ENCODE measurements at places on chromosomes 1 and 21.

- no peak for DNase-seq
Measured at GRCh38 chr1:45051005-45051772, 39.1 kb downstream of the UROD start.

GRCh38 chr1:42422737-42423136, 33.1 kb downstream of the ZMYND12 start:
- no peak for DNase-seq

DNA sequence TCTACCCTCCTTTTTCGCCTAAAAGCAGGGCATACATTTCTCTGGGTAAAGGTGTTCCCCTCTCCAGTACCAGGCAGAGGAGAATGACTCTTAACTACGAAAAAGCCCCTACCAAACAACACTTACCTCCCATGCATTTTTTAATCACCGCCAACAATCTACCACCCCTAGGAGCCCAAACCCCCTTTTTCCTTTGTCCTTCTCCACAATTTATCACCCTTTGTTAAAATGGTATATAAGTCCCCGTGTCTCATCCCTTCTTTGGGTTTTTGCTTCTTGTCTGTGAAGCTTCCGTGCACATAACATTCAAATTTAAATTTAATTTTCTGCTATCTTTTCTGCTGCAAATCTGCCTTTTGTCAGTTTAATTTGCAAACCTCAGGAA, 27.6 kb upstream of the COL18A1 start:
- no peak for DNase-seq

DNA sequence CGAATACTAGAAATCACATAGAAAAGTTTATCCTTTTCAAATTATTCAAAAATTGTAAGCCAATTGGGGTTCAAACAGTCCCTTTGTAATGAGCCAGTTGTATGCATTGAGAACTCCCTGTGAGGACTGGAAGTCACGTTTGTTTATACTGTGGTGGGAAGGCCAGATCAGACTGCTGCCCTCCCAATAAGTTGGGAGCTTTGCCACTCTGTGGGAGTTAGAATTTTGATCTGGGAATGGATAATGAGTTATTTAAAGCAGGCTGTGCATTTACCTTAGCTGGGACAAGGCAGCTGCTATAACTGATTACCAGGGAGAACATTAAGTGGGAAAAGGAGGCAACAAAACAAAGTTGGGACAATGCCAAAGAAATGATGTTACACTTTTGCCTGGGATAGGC, 178.8 kb downstream of the SDCCAG8 start:
- DNase-seq: no peak

DNA sequence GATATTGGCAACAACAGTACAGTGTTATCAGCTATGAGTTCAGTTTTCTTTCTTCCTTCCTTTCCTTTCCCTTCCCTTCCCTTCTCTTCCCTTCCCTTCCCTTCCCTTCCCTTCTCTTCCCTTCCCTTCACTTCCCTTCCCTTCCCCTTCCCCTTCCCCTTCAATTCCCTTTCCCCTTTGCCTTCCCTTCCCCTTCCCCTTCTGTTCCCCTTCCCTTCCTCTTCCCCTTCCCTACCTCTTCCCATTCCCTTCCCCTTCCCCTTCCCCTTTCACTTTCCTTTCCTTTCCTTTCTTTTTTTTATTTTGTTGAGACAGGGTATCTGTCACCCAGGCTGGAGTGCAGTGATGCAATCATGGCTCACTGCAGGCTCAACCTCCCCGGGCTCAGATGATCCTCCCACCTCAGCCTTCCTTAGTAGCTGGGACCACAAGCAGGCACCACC, 72.3 kb upstream of the CAPZB start:
- DNase-seq: no peak

DNA sequence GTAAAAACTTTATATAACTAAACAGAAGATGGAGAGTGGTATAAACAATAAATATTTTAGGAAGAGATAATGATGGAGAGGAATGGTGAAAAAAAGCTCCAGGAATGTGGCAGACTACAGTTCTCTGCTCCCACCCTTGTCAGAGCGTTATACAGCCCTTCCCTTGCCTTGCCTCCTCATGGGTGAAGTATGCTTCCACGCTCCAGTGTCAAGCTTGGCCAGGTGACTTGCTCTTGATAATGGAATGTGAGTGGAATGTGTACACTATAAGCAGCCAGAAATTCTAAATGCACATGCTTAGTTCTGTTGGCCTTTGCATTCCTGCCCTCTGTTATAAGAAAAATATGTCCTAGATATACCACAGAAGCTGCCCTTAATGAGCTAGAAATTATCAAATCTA, 24.7 kb upstream of the POGK start:
- no peak for DNase-seq

DNA sequence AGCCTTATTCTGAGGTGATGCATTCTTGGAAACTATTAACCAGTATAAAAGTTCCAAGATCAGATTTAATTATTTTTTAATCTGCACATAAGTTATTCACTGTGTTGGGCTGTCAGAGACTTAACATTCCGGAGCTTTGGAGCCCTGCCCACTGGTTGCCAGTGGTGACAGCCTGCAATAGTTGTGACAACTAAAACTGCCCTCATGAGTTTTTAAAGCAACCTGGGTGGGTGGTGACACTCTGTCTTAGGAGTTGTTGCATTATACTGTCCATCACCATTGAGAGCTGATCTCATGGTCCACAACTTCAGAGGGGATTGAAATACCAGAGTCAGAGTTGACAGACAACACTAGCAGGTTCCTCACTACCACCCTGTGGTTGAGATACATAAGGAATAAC, 653.9 kb upstream of the USP24 start:
- no peak for DNase-seq

DNA sequence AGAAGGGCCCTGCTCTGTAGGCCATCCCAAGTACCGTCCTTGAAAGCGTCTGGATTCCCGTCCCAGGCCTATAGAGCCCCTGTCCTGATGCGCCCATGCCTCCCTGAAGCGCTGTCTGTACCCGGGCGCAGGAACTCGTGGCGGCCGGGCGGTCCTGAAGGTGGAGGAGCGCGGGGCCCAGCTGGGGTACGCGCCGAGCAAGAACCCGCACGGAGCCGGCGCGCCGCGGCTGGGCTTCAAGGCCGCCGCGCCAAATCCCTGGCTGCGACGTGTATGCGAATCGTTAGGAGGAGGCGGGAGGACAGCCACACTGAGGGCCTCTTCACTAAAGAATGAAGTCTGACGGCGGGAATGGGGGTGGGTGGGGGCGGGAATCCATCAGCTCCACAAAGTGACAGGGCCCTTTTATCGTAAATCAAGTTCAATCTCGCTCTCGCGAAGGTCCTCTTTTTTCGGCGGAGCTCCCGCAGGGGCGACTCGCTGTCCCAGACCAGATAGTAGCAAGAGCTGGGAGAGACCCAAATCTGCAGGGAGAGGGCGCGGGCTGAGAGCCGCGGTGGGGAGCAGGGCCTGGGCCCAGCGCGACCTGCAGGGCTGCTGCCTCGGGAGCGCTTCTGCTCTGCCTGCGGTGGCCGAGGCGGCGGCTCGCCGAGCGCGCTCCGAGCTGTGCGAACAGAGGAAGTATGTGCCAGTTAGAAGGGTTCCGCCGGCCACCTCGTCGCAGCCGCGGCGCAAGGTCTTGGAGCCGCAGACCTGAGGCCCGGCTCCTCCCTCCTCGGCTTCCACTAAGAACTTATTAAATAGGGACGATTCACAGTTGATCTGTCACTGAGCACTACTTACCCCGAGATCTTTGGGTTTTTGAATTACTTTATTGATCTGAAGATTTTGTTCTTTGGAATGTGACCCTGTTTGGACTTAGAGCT, 10.4 kb downstream of the BARHL2 start:
- DNase-seq: no peak

GRCh38 chr1:172024516-172024915, 183.2 kb downstream of the DNM3 start:
- no peak for DNase-seq

- no peak for DNase-seq
Measured at GRCh38 chr1:66764994-66765578, 12.8 kb downstream of the DYNLT5 start.

DNA sequence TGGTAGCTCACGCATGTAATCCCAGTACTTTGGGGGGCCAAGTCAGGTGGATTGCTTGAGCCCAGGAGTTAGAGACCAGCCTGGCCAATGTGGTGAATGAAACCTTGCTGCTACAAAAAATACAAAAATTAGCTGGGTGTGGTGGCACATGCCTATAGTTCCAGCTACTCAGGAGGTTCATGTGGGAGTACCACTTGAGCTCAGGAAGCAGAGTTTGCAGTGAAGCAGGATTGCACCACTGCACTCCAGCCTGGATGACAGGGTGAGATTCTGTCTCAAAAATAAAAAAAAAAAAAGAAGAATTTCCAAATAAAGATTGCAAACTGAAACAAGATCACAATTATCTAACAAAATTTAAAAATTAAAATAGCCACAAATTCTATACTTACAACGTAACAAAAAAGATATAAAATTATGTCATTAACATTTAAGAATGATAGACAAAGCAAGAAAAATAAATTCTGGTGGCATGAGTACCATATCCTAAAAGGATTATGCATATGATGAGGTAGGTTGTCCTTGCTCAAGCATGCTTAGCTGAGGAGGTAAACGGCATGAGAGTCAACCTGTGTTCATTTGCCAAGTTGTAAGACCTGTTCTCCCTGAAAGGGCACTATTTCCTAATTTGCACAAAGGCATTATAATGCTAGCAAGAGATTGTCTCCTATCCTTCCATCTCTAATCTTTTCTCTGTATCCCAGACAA, 20.2 kb downstream of the IPP start:
- no peak for DNase-seq

DNA sequence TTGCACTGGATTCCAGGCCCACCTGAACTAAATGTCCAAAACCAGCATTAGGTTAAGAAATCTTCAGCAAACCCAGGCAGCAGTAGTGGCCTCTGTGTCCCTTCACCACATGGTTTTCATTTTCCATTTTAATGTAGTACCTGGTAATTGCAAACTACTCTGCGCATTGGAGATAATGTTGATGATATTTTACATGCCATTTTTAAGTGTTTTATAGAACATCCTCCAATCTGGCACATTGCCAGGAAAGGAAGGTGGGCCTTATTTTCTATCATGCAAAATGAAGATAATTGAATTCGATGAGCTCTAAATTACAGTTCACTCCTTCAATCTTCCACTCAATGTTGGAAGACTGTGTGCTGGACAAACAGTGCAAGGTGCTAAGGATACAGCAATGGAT, 89.5 kb downstream of the ZC3H11B start:
- no peak for DNase-seq

DNA sequence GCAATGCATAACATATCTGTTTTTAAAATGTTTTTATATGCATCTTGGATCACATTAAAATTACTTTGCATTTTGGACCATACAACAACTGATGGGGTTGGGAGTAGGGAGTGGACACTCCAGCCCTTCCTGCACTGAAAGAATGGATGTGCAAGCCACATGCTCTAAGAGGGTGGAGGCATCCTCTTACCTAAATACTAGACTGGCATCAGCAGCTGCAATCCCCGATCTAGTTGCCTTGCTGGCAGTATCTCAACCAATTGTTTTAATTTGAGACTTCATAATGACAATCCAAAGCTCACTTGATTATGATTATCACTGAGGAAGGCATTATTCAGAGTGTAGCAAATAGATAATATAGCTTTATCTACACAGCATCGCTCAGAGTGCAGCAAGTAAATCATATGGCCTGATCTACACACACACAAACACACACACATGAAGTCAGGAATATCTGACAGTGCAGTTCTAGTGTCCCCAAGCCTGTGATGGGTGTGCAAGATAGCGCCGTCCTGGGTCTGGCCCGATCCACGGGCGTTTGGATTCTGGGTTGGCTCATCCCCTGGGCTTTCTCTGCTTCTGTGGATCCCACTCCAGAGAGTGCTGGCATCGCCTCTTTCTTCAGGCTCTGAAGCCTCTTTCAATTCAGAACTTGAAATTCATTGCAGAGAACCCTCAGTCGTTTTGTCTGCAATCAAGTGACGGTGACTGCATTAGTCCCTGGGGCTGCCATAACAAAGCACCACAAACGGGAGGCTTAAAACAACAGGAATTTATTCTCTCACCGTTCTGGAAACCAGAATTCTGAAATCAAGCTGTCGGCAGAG, 181.3 kb downstream of the ETS2 start:
- DNase-seq: no peak

- no peak for DNase-seq
Measured at GRCh38 chr1:59027177-59027576, 243.3 kb upstream of the JUN start.

DNA sequence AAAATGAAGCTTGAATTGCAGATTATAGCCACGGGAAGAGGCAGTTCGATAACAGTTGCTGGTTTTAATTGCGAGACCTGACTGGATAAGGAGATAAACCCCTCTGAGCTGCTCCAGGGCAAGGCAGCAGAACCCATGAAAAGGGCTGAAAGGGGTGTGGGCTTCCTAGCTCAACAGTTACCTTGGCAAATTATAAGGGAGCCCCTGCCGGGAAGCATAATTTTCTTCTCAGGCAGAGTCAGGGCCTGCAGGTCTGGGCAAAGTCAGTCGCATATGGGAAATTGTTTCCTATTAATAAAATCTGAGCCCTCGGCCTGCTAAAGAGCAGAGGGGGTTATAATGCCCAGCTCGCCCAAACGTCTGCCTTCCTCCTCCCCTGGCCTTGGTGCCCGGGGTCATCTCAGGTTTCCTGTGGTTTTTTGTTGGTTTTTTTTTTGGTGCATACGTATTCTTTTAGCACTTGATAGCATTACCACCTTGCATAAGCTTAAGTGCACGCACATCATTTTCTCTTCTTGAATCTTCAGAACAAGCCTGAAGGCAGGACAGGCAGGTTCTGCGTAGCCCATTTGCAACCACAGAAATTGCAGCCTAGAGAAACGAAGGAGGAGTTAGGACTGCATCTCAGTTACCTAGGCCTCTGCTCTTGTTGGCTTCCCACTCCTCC, 33.9 kb upstream of the SELENON start:
- DNase-seq: no peak

DNA sequence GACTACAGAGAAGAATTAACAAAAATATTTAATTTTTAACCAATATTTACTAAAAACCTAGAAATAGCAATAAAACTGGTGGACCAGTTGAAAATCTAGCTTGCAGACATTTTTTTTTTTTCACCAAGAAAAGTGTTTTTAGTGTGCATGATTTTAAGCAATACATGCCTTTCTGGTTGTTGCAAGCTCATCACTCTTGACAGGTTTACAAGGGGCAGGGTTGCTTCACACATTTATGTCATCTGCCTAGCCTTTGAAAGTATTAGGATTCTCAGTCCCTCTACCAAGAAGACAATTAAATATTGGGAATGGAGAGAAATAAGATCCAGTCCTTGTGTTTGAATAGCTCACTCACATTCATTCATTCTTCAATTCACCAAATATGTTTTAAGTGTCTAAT, 53.8 kb upstream of the LYPLAL1 start:
- no peak for DNase-seq

GRCh38 chr1:36796733-36797132, 237.6 kb downstream of the GRIK3 start:
- DNase-seq: no peak

DNA sequence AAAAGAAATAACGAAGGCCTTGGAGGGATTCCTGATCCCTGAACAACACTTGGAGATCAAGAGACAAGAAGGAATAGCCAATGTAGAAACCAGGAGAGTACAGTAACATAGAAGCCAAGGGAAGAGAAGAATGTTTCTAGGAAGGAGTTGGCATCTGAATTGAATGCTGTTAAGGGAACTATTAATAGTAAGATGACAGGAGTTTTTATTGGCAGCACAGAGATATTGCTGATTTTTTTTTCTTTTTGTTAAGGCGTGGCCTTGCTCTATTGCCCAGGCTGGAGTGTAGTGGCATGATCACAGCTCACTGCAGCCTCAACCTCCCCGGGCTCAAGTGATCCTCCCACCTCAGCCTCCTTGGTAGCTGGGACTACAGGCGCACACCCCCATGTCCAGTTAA, 9.6 kb upstream of the SFT2D2 start:
- DNase-seq: no peak

Data from GM19239 (cell line).